T-helper 2 cell (primary cell): ENCODE measurements at places on chromosomes 2 and 18.

GRCh38 chr2:153213022-153213421, 265.5 kb downstream of the RPRM start:
- no peak for DNase-seq

DNA sequence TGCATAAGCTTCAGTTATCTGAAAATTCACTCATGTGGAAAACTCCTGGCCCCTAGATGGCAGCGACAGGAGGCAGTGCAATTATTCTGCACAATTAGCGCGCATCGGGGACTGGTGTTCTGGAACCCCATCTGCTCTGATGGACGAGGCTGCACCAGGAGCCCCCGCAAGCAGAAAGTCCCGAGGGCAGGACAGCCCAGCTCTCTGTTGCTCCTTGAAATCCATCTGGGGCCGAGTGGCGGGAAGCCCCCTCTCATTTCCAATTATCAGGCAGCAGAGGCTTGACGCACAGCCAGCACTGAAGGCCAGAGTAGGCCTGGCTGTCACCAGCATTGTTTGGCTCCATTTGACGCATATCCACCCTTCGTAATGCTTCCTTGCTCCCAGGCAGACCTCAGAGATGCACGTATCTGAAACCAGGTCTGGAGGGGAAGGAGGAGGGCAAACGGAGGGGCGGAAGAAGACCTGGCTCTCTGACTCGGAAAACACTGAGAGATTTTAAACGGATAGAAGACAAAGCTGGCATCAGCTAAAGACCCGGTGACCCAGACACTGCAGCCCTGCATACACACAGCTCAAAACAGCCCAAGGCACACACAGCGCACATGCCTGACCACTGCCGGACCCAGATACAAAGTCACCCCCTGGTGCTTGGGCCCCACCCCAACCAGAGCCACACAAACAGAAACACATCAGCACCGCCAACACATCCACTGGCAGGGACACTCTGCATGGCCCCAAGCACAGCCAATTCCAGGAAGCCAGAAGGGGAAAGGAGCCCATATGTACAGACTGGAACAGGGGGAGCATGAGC, 69.8 kb downstream of the TNS1 start:
- DNase-seq = no peak

- DNase-seq = no peak
These were observed 445.7 kb upstream of the SLC14A2 start for GRCh38 chr18:45169610-45170009.

DNA sequence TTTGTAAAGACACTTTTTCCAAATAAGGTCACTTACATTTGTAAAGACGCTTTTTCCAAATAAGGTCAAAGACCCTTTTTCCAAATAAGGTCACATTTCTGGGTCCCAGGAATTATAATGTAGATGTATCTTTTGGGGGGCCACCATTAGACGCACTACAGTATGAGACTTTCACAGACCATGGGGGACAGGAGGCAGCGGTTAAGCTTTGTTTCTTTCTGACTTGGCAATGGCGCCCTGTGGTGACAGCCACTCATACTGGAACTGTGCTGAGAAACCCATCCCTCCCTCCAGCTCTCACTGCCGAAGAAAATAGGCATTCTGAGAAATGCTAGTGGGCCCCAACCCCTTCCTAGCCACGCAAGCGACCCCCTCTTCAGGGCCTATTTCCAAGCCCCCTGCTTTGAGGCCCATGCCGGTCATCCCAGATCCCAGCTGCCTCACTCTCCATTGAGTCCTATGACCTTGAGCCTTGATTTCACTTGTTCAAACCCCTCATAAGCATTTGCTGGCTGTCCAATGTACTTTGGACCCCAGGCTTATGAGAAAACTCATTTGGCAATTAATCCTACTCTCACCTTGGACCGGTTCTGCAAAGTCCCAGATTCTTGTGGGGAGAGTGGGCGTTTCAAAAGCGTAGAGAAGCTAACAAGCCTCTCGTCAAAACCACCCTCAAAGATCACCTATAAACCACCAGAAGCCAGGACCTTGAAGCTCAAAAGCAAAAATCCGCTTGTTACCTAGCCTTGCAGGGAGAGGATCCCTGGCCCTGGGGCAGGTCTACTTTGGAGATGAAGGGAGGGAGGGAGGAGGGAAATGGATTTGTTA, 11.3 kb upstream of the SPATA3 start:
- DNase-seq = no peak

DNA sequence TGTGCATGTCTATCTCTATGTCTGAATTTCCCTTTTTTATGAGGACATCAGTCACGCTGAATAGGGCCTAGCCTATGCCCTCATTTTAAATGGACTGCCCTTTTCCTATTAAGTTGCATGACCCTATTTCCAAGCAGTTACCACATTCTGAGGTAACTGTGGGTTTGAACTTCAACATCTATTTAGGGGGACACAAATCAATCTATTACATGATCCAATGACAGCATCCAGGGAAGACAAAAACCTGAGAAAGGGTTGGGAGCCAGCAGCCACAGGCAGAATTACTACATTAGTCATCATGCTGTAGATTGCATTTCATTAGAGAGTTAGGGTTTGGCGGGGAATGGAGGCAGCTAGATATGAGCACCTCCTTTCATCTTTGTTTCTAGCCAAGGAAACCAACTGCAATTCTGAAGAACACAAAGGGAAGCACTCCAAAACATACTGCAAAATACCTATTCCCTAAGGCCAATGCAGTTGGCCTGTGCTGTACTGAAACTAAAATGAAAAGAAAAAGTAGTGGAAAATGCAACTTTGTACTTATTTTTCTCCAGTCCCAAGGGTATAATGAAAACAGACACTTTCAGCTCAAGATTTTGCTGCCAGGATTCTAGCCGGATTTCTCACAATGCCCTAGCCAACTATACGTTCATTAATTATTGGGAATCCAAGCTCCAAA, 40.4 kb upstream of the C1D start:
- DNase-seq = no peak

- no peak for DNase-seq
These were observed 134.4 kb downstream of the TGIF1 start for GRCh38 chr18:3584266-3584861.

- DNase-seq = no peak
These were observed 33.6 kb upstream of the GLI2 start for GRCh38 chr2:120702061-120702460.

- no peak for DNase-seq
These were observed 43.5 kb downstream of the ATP8B1 start for GRCh38 chr18:57759650-57760049.

DNA sequence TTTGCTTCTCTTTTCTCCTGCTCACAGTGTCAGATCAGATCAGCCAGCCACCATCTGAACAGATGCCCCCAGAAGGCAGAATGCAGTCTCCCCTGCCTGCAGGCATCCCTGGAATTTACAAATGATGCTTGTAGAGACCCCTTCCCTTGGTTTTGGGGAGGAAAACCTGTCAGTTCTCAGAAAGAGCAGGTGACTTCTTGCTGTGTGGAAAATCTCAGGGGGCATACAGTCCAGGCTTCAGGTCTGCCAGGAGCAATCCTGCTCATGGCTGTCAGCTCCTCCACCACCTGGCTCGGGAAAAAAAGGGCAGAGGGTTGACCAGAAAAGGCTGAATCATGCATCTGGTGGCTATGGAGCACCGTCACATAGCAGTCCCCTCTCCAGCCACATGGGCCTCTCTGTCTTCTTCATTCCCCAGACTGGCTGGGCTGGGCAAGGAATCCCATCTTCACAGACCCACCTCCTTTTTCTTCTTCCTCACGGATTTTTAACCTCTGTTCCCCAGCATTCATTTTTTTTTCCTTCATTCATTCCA, 107.0 kb downstream of the KCNF1 start:
- no peak for DNase-seq

DNA sequence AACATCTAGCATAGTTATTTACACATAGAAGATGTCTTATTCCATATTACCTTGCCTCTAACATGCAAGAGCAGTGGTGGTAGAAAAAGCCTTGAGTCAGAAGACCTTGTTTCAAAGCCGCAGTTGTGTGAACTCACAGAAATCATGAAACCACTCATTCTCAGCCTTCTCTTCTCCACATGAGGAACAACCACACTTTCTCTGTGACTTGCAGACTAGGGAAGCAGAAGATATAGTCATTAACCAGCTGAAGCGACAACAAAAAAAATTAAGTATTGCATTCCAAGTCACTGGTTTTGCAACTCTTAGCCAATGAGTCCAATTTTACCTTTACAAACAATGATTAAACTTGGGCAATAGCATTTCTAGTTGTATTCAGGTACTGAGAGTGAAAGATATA, 19.0 kb downstream of the TWSG1 start:
- no peak for DNase-seq

GRCh38 chr18:13502585-13502984, 223.8 kb downstream of the FAM210A start:
- no peak for DNase-seq

DNA sequence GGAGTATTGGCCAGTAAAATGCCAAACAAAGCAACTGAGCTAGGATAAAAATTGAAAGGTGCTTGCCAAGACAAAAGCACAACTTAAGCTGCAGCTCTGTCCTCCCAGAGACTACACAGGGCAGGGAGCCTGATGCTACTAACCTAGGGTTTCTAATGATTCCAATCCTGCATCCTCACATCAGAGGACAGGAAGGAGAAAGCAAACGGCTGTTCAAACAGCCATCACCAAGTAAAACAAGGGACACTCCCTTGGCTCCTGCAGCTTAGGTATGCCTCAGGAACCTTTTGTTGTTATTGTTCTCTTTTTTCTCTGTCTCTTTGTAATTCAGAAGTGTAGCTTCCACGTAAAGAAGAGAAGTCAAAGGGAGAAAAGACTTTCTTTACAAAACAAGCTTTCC, 99.5 kb downstream of the TCF4 start:
- DNase-seq = no peak

- peak; percentile 31 for DNase-seq
These were observed 75.8 kb upstream of the SLC1A4 start for GRCh38 chr2:64913357-64913869.

- DNase-seq = no peak
These were observed 2005.9 kb upstream of the CELF4 start for GRCh38 chr18:39571511-39571910.

- no peak for DNase-seq
These were observed 448.7 kb upstream of the TCF4 start for GRCh38 chr18:56036741-56037140.

- no peak for DNase-seq
These were observed 80.4 kb downstream of the CELF4 start for GRCh38 chr18:37484983-37485834.

DNA sequence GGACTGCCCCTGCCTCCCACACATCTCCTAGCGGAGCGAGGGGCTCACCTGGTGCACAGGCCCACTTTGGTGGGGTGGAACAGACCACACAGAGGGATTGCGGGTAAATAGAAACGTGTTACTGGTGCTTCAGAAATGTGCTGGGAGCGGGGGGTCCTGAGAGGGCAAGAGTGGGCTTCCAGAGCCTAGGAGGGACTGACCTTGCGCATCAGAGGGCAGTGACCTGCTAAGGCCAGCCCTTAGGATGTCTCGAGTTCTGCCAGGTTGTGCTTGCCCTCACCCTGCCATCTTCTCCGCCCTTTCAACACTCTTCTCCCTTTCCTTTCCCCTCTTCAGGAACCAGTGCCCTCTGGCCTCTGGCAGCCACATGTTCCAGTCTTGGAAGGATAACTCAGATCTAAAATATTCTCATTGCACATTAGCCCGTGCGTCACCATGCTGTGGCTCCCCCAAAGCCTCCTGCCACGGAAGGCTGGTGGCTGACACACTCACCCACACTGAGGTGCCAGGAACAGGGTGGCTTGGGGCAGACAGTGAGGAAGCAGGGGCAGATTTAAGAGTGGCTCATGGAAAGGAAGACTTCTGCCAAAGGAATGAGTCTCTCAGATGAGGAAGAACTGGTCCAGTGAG, 89.6 kb downstream of the MCFD2 start:
- DNase-seq = no peak
